Naive thymus-derived CD8-positive, alpha-beta T cell (primary cell): ENCODE measurements at places on chromosomes 3 and 15.
A peak's percentile ranks its signal among the peaks of the same experiment; 100 is the strongest.

DNA sequence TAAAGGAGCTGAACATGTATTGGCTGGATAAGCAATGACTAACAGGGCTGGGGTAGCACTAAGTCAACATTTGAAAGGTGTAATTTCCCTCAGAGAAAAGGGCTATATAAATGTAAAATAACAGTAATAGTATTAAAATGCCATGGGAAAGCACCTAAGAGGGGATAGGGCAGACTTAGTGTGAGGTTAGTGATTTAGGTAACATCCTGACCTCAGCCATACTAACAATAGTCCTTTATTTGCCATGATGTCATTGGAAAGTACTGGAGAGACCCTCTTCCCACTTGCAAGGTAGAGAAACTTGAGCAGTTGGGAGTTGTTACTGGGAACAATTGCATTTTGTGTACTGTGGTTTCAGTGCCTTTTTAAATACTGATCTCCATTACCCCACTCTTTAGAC lies 103.4 kb downstream of the LSAMP start:
- DNase-seq = no peak

DNA sequence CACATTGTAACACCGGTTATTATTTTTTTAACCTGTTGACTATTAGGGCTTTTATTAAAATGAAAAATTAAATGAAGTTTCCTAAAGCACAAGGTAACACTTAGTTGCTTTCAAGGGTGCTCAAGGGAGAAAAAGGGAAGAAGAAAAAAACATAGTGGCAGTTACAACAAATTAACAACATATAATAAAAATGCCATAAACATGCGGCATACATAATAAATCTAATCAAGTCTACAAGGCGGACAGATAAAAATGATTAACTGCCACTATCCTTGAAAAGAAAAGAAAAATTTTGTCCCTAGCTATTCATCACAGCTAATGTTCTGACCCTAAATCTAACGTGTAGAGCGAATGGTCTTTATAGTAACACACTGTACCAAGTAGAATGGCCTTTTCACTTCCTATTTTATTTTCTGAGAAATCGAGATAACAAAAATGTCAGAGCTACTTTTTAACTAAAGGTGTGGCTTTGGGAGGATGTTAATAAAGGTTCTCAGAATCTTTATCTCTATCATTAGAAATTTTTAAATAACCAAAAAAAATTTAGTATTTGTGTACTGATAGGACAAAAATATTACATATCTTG lies 194.9 kb downstream of the FOXP1 start:
- no peak for DNase-seq

DNA sequence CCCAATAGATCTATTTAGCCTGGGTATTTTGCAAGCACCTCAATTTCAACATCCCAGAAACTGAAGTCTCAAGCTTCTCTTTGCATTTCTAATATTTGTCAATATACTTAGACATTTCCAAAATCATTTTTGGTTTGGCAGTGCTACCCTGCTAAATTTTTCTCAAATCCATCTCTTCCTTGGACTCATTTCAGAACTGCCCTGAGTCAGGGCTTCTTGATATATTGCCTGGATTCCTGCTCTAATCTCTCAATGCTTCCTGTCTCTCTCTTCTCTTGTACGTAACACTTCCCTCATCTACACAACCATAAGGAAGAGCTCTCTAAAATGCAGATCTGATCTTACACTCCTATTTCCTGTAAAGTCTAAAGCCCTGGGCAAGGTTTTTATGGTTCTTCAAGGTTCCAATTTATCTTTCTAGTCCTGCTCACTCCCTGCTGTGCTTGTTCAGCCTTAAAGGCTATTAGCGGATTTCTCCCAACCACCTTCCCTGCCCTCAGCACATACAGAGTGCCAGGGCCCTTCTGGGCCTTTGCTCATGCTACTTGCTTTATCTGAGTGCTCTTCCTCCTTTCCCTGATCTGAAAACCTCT lies 53.0 kb upstream of the MME start:
- no peak for DNase-seq

DNA sequence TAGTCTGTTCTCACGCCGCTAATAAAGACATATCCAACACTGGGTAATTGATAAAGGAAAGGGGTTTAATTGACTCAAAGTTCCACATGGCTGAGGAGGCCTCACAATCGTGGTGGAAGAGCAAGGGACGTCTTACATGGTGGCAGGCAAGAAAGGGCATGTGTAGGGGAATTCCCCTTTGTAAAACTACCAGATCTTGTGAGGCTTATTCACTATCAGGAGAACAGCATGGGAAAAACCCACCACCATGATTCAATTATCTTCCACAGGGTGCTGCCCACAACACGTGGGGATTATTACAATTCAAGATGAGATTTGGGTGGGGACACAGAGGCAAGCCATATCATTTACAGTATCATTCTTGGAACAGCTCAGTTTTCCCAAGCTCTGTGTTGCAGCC lies 268.0 kb downstream of the SUCLG2 start:
- DNase-seq = no peak

GRCh38 chr3:138340511-138340910 lies 7.9 kb upstream of the MRAS start:
- no peak for DNase-seq

GRCh38 chr15:81323559-81323943 lies 390 bp downstream of the STARD5 start:
- no peak for DNase-seq

DNA sequence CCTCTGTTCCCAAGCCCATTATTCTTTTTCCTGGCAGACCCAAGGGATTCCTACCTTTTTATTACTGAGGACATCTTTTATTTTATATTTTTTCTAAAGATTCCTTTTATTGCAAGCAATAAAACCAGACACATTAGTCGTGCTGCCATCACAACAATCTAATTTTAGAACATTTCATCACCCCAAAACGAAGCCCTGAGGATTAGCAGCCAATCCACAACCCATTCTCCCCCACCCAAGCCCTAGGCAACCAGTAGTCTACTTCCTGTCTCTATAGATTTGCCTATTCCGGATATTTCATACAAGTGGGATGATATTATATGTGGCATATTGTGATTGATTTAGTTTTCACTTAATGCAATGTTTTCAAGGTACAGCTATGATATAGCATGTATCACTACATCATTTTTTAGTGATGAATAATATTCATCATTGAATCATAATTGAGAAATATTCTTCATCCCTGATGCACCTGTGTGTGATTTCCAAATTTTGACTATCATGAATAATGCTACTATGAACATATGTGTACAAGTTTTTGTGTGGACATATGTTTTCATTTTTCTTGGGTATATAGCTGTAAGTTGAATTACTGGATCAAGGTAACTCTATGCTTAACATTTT lies 65.7 kb downstream of the IL1RAP start:
- DNase-seq = no peak

GRCh38 chr3:169993761-169994160 lies 27.2 kb downstream of the SEC62 start:
- no peak for DNase-seq

- DNase-seq = no peak
Measured at GRCh38 chr3:127820826-127821313, 1.4 kb downstream of the MGLL start.

DNA sequence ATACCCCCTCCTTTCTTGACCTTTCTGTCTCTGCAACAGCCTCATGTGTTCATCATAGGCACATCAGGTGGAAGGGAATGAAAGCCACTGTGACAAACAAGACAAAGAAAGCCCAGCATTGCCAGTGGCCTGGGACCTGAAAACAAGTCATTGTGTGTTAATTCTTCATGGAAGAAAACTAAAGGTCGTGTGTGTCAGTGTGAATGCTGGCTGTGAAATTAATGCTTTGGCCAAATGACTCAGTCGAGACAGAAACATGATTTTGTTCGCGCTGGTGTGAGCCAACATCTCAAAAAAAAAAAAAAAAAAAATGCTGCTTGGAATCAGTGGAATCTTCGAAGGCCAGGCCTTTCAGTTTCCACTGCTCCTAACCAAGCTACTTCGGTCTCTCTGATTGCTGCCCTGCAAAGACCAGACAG lies 386.5 kb upstream of the PROK2 start:
- DNase-seq = no peak

DNA sequence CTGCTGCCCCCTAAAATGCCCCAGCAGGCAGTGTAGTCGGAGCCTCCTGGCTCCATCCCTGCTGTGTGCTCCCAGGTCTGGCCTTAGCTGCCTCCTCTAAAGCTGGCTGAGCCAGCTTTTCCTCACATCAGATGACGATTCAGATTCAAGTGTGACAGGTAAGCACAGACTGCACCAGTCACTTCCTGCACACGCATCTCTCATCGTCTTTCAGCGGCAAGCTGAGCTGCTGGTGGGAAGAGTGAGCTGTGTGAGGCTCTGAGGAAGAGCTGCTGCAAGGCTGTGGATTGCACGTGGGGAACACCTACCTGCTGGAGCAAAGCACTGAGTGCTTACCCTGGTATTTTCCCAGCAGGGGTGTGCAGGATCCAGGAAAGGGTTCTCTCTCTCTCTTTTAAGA lies 88.4 kb upstream of the RPL32 start:
- DNase-seq = no peak

DNA sequence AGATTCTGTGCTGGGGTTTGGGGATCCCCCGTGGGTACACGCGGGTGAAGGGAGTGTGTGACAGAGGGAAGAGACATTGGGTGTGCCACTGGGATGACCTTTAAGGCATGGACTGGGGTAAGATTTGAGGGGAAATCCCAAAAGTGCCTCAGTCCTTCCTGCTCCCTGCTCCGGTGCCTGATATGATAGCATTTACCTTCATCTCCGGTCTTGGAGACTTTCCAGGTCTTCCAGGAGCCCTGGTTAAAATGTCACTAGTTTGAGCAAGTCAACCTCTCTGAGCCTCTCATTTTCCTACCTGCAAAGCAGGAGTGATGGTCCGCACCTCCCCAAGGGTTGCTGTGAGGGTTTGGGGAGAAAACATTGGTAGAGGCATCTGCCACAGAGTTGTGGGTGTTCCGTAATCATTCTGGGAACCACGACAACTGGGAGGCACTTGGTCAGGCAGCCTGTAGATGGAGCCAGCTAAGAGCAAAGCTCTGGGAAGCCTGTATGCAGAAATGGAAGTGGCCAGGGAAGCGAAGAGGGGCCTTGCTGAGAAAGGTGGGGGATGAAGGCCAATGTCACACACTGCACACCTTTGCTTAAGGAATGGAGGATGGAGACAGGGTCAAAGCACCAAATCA lies 33.9 kb upstream of the KIF23 start:
- no peak for DNase-seq

DNA sequence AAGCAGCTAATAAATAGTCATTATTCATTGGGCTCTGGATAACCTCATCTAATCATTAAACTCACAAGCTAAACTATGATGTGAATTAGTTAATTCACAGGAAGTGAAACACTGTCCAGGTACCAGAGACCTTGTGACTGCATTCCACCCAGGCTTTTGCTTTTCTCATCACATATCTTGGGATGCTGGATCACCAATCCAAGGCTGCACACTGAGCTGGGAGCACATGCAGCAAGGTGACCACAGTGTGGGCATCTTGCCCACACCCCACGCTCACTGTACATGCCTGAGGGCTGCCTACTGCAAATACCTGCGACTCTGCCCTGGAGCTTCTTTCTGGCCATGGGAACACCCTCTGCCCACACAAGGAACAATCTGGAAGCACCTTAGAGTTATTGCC lies 40.6 kb upstream of the TNFAIP8L3 start:
- no peak for DNase-seq

DNA sequence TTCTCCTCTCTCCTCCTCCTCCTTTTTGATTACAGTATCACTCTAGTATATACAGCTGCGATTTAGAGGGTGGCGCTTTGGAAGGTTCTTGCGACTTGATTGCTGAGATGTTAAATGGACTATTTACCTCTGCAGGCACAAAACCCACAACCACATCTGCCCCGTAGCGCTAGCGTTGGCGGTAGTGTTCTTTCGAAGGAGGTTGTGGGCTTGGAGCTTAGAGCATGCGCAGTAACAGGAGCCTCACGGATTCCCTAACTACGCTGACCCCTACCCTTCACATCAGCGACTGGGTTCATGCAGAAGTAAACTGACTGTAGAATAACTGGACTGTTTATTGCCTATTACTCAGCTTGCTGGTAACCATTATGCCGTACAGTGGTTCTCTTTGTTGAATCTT lies 58.0 kb downstream of the CGGBP1 start:
- DNase-seq = no peak

DNA sequence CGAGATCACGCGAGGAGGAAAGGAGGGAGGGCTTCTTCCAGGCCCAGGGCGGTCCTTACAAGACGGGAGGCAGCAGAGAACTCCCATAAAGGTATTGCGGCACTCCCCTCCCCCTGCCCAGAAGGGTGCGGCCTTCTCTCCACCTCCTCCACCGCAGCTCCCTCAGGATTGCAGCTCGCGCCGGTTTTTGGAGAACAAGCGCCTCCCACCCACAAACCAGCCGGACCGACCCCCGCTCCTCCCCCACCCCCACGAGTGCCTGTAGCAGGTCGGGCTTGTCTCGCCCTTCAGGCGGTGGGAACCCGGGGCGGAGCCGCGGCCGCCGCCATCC lies 1.1 kb upstream of the SETD5 start:
- peak; percentile 83 for DNase-seq

DNA sequence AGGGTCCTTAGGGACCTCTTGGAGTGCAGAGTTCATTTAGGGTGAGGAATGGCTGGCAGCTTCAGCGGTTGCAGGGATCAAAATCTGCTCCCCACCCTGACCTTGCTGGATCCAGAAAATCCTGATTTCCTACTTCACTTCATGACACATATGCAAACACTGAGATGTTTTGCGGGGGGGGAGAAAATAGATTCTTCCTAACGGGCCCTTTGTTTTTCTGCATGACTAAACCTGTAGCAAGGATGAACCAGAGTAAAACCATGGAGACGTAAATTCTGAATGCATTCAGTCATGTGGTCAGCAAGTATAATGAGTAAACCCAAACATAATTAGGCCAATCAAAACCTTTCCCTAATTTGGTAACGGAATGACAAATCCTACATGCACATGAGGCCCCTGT lies 20.0 kb upstream of the RBP1 start:
- DNase-seq = no peak

- DNase-seq = no peak
Measured at GRCh38 chr3:123377243-123377740, 71.6 kb downstream of the ADCY5 start.

GRCh38 chr15:47041301-47041700 lies 676.0 kb upstream of the SEMA6D start:
- DNase-seq = no peak

GRCh38 chr15:56156877-56157276 lies 86.8 kb downstream of the RFX7 start:
- DNase-seq = no peak

GRCh38 chr3:66138336-66139313 lies 82.2 kb upstream of the SLC25A26 start:
- no peak for DNase-seq

DNA sequence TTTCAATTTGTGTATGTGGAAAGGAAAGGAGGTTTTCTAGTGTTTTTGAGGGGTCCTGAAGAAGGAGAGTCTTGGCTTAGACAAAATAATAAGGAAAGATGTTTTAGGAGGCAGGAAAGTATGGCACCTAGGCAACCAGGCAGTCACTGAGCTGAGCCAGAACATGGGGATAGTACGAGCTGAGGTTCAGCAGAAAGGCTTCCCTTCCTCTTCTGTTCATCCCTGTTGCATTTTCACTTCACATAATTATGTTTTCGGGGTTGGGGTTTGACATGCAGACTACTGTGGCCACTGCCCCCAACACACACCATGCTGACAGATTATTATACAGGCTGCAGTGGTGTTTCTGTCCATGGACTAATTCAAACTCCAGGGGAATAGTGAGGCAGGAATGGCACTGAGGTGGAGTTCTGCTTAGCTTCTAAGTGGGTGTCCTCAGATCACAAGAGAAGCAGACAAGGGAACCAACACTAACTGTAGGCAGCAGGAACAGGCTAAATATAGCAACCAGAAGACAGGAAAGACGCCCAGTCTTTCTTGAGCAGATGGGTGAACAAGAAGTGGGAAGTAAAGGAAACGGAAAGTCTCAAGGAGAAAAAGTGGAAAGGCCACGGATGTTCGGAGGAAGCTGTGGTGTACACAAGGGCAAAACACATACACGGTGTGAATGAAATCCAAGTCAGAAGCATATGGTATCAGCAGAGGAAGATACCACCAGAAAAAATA lies 305.8 kb downstream of the PLCL2 start:
- DNase-seq = no peak
